ENCODE measurements at places on chromosomes 2 and 18.

GRCh38 chr2:9236867-9237266 lies 30.3 kb downstream of the ASAP2 start:
- no peak for DNase-seq

GRCh38 chr2:176931588-176932563 lies 280.7 kb upstream of the HNRNPA3 start:
- DNase-seq: no peak

- no peak for DNase-seq
These were observed 81.1 kb downstream of the SETBP1 start for GRCh38 chr18:44761812-44762211.

GRCh38 chr18:27213123-27213717 lies 28.1 kb upstream of the CHST9 start:
- no peak for DNase-seq

- no peak for DNase-seq
These were observed 26.9 kb upstream of the ASAP2 start for GRCh38 chr2:9179572-9180201.

DNA sequence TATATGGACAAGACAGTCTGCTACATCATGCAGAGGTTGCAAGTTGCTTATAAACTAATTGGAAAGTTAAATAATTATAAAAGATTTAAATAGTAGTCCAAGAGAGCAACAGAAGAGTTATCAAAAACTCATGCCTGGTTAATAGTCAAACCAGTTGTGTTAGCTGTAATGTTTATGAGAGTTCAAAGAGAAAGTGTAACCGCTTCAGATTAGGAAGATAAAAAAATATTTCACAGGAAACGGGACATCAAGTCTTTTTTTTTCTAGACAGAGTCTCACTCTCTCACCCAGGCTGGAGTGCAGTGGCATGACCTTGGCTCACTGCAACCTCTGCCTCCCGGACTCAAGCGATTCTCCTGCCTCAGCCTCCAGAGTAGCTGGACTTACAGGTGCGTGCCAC lies 34.6 kb upstream of the RNF125 start:
- DNase-seq: no peak

GRCh38 chr2:43255296-43255910 lies 29.0 kb upstream of the ZFP36L2 start:
- DNase-seq: no peak

- DNase-seq: no peak
These were observed 17.6 kb upstream of the CHST9 start for GRCh38 chr18:27202741-27203140.

DNA sequence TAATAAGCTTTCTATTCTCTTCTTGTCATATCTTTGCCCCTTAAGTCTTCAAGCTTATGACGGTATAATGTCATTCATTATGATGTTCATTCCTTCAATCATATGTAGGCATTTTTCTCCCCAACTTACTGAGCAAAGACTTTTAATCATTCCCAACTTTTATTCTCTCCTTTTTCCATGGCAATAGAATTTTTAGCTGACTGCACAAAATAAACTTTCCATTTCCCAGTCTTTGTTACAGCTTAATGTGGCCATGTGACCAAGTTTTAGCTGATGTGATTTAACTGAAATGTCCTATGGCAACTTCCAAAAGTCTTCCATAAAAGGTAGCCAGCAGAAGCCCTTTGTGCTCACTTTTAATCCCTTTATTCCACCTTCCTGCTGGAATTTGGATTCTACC lies 152.5 kb downstream of the ANKRD30B start:
- DNase-seq: no peak

- no peak for DNase-seq
These were observed 54.3 kb downstream of the THUMPD2 start for GRCh38 chr2:39724828-39725144.

GRCh38 chr18:33459612-33460011 lies 19.1 kb upstream of the CCDC178 start:
- DNase-seq: no peak

DNA sequence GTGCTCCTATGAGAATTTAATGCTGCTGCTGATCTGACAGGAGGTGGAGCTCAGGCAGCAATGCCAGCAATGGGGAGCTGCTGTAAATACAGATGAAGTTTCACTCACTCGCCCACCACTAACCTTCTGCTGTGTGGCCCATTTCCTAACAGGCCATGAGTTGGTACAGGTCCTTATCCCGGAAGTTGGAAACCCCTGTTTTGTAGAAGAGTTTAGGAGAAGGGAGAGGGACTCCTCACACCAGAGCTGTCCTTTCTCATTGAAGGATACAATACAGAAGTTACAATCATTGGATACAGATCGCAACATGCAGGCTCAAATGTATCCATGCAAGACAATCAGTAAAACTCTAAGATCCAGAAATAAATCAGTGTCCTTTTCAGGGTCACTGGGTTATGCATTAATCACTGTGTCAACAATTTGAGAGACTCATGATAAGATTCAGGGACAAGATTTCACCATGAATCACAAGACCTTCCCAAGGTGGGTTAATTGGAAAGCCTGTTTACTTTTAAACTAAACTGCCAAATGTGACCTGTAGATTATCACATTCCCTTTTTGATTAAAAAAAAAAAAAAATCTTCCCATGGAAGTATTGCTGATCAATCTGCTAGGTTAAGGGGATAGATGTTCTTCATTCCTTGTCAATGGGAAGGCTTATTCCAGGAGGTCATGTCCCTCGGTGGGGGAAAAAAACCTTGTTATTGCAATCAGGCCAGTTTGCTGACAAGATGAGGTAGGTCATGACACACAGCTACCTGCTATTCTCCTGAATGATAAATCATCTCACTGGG lies 97.2 kb downstream of the SP100 start:
- no peak for DNase-seq

DNA sequence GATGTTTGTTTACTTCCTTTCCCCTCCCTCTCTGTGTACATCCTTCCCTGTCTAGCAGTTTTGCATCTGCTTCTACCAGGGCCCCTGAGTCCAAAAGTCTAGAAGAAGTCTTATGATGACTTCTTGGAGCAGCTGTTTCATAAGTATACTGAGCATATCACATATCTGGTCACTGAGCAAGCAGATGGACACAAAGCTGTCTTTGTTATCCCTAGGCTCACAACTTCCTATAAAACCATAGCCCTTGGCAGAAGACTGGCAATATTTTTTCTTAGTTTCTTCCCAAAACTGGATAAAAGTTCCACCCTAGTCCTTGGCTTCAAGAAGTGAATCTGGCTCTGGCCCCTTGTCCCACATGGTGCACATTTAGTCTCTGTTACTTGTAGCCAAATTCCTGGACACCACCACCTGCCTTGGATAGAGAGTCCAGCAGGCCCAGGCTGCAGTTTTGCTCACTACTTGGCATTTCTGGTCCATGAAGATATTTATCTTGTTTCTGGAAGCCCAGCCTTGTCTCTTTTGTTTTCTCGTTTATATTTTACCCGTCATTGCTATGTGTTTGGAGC lies 22.5 kb downstream of the THOC1 start:
- no peak for DNase-seq

GRCh38 chr18:56575819-56576663 lies 62.4 kb downstream of the TXNL1 start:
- no peak for DNase-seq

DNA sequence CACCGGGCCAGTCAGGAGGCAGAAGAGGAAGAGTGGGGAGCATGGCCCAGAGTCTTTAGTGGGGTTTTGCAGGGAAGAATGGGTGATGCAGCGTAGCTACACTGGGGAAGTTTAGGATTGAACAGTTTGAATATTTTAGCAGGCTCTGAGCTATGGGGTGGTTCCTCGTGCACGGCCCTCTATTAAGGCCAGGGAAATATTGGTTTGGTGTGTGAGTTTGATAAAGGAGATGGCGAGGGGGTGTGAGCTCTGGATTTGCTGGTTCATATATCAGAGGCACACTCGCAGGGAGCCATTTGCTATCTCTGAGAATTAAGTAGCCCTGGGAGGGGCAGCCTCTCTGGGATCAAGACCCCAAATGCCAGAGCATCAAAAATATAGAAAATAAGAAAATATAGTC lies 50.1 kb downstream of the BOLA3 start:
- no peak for DNase-seq

DNA sequence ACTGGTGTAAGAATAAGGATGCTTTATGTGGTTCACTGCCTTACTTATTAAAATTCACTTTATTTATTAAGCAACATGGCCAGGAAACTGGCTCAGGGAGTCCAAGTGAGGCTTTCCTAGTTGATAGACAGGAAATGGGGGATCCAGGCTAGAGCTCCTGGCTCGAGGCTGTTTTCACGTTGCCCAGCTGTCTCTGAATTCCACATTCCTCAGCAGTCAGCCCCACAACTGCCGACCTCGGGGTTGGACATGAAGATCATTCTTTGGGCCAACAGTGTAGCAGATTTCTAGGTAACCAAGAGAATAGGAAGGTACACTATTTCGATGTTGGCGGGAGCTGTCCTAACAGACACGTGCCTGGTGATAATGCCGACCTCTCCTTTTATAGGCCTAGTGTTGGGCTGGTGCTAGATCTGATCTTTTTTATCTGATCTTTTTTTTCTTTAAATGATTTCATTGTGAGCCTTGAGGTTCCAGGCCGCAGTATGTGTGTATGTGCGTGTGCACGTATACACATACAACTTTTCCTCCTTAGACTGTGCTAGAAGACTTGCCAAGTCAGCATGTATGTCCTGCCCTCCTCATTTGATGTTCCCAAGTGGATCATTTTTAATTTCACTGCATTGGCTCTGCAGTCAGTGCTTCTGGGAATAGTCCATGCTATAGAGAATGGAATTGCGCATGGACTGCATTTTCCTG lies 103.5 kb downstream of the CABLES1 start:
- no peak for DNase-seq

- no peak for DNase-seq
These were observed 9.5 kb downstream of the ANO7 start for GRCh38 chr2:241197947-241198346.

DNA sequence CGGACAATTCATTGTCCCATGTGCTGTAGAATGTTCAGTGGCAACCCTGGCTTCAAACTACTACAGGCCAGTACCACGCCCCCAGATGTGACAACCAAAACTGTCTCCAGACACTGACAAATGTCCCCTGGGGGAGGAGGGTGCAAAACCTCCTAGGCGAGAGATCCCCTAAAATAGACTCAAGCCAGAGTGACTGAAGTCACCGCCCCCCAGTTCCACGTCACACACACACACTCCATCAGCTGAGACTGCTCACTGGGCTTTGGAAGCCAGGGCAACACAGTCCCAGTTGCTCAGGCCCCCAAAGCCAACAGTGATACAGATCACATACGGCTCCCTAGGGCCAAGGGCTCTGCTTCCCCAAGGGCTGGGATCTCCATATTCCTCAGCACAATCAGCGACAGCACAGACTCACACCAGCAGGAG lies 19.1 kb downstream of the HDAC4 start:
- DNase-seq: no peak

DNA sequence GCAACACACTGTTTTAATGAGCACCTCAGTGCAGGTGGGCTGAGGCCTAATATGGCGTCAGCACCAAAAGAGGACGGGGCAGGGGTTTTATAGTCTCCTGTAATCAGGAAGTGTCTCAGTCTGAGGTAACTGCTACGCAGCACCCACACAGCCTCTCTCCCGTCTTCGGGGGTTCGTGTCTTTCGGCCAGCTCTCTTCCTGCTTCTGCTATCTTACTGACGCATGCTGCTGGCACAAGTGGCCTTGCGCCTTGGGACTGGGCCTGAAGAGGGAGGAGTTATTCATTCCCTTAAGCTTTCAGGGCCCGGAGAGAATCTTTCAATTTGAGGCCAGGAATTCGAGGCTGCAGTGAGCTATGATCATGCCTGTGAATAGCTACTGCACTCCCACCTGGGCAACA lies 14.5 kb upstream of the PAPOLG start:
- DNase-seq: no peak

- DNase-seq: no peak
These were observed 43.1 kb upstream of the GPC1 start for GRCh38 chr2:240392084-240392947.

DNA sequence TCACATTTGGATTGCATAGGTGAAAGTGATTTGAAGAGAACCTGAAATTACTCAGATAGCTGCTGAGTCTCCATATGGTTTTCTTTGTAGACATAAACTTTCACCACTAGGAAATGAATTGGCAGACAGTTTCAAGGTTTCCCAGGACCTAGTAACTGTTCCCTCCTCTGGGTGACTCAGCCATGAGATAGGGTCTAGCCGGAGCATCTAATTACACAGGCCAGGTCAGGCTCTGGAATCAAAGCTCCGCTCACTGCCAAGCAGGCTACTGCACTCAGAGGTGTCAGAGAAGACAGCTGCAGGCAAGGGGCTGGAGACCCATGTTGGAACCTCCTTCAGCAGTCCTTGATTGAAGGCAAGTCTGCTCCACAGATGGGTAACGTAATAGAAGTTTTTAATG lies 429.2 kb downstream of the TNS1 start:
- DNase-seq: no peak

- DNase-seq: no peak
These were observed 19.5 kb downstream of the TRAF3IP1 start for GRCh38 chr2:238339814-238340213.

GRCh38 chr2:69237070-69237670 lies 149.9 kb downstream of the GFPT1 start:
- DNase-seq: no peak

DNA sequence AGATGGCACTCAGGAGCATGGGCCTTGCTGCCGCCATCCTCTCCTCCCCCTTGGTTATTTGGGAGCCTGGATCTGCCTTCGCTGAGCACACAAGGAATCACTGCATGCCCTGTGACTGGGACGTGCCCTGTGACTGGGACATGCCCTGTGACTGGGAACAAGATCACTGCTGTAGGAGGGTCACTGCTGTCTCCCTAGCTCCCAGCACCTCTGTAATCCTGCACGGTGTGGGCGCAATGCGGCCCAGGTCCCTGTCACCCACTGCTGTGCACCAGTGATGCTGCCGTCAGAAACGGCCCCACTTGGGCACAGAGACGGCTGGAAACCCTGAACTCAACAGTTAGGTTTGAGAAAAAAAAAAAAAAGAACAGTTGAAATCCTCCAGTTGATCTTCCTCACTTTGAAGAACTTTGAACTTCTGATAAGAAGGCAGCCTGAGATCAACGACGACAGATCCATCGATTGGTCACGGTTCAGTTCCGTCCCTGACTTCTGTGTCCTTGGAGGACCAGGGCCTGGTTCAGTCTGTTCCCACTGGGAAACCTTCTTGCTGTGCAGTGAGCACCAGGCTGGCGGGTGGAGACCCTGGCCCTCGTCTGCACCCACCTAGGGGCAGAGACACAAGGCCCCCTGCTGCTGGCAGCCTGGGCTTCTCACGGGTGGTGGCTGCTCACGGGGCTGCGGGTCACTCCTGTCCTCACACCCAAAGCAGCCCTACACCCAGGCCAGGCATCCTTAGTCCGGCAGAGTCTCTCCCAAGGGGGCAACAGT lies 125.9 kb downstream of the PXDN start:
- DNase-seq: no peak

GRCh38 chr2:202643012-202643858 lies 8.5 kb downstream of the FAM117B start:
- no peak for DNase-seq

DNA sequence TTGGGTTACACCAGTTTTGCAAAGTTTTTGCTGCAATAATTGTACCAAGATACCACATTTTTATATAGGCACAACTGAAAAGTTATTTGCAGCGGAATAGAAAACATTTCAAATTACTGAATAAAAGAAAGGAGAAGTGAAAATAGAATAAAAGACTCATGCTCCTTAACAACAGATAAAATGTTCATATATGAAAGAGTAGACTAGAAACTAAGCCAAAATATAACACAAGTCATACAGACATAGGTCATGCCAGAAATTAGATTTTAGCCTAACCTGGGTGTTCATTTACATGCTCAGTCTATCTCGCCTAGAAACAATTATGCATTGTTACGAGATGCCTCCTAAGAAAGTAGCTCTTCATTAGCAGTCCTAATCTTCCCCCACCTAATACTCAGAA lies 16.4 kb upstream of the MAP3K20 start:
- no peak for DNase-seq

GRCh38 chr18:4282954-4283353 lies 172.2 kb downstream of the DLGAP1 start:
- DNase-seq: no peak

Data from activated T-helper 9 cell treated with anti-CD3 and anti-CD28 coated beads, Interleukin-2, amount 50 U/mL, for 16 hours (primary cell).